ENCODE measurements at places on chromosomes 7 and 10.

GRCh38 chr10:43360086-43360485 lies 11.3 kb upstream of the FXYD4 start:
- DNase-seq: no peak

GRCh38 chr7:48102530-48102929 lies 13.5 kb downstream of the UPP1 start:
- DNase-seq: no peak

DNA sequence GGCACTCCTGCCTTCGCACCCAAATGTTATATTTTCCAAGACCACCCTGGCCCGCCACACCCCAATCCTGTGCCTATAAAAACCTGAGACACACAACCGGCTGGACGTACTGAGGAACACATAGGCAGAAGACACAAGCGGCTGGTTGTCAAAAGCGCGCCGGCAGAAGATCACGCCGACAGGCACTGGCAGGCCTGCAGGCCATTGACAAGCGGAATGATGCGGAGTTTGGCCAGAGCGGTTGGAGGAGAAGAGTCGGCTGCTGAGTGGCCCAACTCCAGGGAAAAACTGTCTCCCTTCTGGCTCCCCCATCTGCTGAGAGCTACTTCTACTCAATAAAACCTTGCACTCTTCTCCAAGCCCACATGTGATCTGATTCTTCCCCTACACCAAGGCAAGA lies 39.7 kb upstream of the SAMD8 start:
- no peak for DNase-seq

GRCh38 chr10:123706236-123706635 lies 40.1 kb downstream of the GPR26 start:
- DNase-seq: no peak

DNA sequence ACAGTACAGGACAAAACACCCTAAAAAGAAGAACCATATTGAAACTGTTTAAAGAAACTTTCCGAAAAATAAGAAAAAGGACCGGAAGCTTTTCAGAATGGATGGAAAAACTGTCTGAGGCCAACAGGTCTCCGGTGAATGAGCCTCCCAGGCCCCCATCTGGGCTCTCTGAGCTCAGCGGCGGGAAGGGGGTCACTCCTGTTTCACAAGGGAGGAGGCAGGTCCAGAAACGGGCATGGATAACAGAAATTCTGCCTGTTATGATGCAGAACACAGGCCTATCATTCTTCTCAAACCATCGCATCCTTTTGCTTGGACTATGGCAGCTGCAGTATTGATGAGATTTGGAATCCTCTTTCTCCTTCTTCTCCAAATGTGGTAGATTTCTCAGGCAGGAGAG lies 58.9 kb upstream of the SHH start:
- no peak for DNase-seq

- DNase-seq: no peak
These were observed 751.9 kb upstream of the POT1 start for GRCh38 chr7:125681508-125681907.

DNA sequence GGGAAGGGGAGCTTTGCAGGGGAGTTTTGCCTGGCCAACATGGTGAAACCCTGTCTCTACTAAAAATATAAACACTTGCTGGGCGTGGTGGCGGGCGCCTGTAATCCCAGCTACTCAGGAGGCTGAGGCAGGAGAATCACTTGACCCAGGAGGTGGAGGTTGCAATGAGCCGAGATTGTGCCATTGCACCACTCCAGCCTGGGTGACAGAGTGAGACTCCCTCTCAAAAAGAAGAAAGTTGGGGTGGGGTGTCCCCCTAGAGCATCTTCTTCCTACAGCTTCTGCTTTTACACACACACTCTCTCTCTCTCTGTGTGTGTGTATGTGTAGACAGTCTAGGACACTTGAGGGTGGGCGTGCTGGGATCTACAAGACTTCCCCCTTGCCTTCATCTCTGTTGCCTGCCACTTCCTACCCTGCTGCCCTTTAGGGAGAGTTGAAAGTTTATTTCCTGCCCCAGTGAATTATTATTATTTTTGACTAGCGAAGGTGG lies 21.7 kb downstream of the PLAU start:
- DNase-seq: no peak

DNA sequence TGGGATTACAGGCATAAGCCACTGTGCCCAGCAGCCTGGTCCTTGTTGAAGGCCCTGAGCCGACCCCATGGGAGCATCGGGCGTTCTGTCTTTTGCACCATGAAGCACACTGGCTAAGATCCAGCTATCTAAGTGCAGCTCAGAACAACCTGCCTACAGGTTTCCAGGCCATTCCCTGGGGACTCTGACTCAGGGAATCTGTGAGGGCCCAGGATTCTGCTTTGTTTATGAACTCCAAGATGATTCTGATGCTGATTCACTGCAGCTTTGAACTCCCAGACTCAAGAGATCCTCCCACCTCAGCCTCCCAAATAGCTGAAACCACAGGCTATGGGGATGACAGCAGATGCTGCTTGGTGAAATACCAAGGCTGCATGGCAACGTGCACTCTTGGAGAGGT lies 30.2 kb downstream of the NPTX2 start:
- no peak for DNase-seq

GRCh38 chr7:137642472-137642871 lies 204.3 kb downstream of the DGKI start:
- no peak for DNase-seq

GRCh38 chr10:120394446-120394845 lies 62.6 kb upstream of the PLPP4 start:
- DNase-seq: no peak

- no peak for DNase-seq
These were observed 22.9 kb downstream of the H2AZ2 start for GRCh38 chr7:44824894-44825526.

GRCh38 chr7:24788961-24789576 lies 31.8 kb upstream of the GSDME start:
- no peak for DNase-seq

Measured in stimulated activated CD4-positive, alpha-beta T cell treated with anti-CD3 and anti-CD28 coated beads, Interleukin-2, amount 100 ng/mL, for 48 hours (primary cell).